ENCODE measurements at places on chromosomes 7 and 10.

DNA sequence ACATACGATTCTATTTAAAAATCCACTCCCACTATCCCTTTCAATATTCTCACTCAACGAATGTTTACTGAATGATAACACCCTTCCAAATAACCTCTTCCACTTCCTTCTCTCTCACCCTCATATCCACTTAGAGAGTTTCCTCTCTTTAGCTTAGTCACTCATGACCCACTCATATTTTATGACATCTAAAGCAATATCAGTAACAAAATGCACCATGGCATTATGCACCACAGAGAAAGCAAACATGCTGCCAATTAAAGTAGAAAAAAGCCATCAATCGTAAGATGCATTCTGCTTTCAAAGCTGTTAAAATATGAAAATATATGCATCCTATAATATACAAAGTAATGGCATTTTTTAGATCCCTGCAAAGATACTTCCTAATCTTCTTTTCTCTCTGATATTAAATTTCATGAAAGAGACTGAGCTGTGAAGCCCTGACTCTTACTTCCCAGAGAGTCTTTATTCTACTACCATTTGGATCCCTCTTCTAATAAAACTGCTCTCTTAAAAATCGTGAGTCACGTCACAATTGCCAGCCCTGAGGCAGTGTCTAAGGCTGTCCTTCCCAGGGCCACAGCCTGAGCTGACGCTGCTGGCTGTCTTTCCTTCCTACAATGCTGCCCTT, 283.0 kb upstream of the KLF6 start:
- DNase-seq, result no peak

- peak; percentile 52 for DNase-seq
Measured at GRCh38 chr10:25068152-25069058, 52.0 kb downstream of the THNSL1 start.

DNA sequence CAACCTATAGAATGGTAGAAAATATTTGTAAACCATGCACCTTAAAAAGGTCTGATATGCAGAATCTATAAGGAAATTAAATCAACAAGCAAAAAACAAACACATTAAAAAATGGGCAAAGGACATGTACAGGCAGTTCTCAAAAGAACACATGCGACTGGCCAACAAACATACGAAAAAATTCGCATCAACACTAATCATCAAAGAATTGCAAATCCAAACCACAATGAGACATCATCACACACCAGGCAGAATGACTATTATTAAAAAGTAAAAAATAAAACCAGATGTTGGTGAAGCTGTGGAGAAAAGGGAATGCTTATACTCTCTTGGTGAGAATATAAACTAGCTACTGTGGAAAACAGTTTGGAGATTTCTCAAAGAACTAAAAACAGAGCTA, 33.2 kb downstream of the TMEM229A start:
- peak; percentile 8 for DNase-seq

GRCh38 chr10:64350665-64351064, 829.5 kb downstream of the REEP3 start:
- no peak for DNase-seq

GRCh38 chr10:132434405-132435005, 37.5 kb downstream of the PWWP2B start:
- DNase-seq, result no peak

- DNase-seq, result no peak
Measured at GRCh38 chr10:3825862-3826351, 40.9 kb upstream of the KLF6 start.

DNA sequence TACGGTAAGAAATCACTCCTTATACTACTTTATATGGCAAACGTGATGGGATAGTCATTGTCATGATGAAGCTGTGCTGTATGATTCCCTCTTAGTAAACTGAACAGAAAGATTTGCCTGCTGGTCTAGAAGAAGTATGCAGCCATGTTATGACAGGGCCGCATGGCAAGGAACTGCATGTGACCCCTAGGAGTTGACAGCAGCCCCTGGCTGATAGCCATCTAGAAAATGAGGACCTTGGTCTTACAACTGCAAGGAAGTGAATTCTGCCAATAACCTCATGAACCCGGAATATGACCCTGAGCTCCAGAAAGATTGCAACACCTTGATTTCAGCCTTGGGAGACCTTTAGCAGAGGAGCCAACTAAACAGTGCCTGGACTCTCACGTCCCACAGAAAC, 193.3 kb downstream of the SEMA3E start:
- DNase-seq, result no peak
